ENCODE measurements at places on chromosomes 12 and 14.
A peak's percentile ranks its signal among the peaks of the same experiment; 100 is the strongest.

DNA sequence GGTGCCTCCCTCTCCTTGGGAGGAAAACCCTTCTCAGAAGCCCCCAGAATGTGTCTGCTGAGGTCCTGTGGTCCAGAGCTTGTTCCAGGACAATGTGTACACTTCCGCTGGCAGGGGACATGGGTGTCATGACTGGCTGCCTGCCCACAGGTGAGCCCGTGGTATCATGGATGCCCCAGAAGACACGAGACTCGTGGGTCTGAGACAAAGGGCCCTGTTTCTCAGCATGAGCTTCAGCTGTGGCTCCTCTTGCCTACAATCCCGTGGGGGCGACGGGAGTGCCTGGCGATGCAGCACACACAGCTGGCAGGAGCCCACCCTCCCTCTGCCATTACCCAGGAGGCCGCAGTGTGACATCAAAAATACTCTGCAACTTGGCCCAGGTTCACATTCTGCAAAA is 7.0 kb downstream of the TMEM121 start:
- no peak for DNase-seq

- no peak for DNase-seq
Measured at GRCh38 chr12:103279444-103279843, 216.3 kb downstream of the C12orf42 start.

GRCh38 chr14:76984787-76985375 is 43.6 kb downstream of the IRF2BPL start:
- no peak for DNase-seq

GRCh38 chr12:25788707-25789442 is 169.6 kb upstream of the RASSF8 start:
- no peak for DNase-seq

DNA sequence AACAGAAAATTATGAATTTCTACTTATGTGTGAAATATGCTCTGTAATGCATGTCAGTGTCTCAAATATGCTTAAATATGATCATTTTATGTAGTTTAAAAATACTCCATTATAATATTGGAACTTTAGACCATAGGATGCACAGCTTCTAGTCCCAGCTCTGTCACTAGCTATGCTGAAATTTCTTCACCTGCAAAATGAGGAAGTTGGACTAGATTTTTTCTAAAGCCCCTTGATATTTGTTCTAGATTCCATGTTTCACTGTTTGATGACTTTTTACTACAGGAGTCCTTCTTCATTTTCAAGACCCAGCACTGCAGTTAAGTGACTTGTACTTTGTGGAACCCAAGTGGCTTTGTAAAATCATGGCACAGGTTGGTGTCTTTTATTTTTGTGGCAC is 90.1 kb downstream of the LRRK2 start:
- DNase-seq: no peak

GRCh38 chr12:46647034-46647433 is 178.8 kb downstream of the SLC38A4 start:
- no peak for DNase-seq

GRCh38 chr14:68671909-68672308 is 121.0 kb downstream of the ZFP36L1 start:
- DNase-seq: no peak

GRCh38 chr14:80426683-80427082 is 215.4 kb upstream of the DIO2 start:
- no peak for DNase-seq

GRCh38 chr12:119378903-119379302 is 44.4 kb downstream of the CCDC60 start:
- DNase-seq: no peak

DNA sequence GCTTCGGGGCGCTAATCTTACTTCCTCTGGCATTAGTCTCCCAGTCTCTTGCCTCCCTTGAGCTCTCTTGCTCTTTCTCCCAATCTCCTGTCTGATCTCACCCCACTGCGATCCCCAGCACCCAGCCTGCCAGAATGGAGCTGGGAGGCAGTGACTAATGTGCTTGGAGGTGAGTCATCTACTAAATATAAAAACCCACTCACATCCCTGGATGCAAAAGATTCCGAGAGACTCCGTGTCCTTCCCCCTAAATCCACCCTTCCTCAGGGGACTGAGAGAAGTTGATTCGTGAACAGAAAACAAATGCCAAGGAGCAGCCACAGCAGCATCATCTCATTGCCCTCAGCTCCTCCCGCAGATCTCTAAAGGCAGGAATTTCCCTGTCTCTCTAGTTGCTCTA is 45.7 kb upstream of the KCNA5 start:
- peak; percentile 44 for DNase-seq

- no peak for DNase-seq
Measured at GRCh38 chr12:40336573-40337199, 111.9 kb downstream of the LRRK2 start.

GRCh38 chr14:54325766-54326165 is 71.0 kb upstream of the CDKN3 start:
- no peak for DNase-seq

GRCh38 chr12:100273782-100274181 is 6.8 kb downstream of the SCYL2 start:
- no peak for DNase-seq

GRCh38 chr14:96363751-96364336 is 518 bp downstream of the GSKIP start:
- peak; percentile 33 for DNase-seq

GRCh38 chr12:81295251-81295650 is 217.4 kb downstream of the ACSS3 start:
- no peak for DNase-seq

DNA sequence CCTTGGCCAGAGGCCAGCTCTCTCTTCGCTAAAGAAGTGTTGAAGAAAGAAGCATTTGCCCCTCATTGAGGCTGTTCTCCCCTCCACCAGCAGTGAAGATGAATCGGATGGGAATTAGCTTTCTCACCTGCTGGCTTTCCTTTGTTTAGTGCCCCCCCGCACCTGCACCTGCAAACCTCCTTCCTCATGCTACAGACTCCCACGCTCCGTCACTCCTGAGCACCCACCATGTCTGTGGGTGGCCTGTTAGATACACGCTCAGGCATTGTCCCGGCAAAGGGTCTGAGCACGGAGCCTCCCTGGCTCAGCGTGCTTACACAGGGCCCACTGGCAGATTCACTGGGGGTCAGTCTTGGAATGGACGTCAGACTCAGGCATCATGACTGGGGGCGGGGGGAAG is 121.6 kb downstream of the GLT1D1 start:
- no peak for DNase-seq

- no peak for DNase-seq
Measured at GRCh38 chr12:10554756-10555481, 49.2 kb downstream of the EIF2S3B start.

- no peak for DNase-seq
Measured at GRCh38 chr12:24695657-24696329, 253.1 kb downstream of the BCAT1 start.

DNA sequence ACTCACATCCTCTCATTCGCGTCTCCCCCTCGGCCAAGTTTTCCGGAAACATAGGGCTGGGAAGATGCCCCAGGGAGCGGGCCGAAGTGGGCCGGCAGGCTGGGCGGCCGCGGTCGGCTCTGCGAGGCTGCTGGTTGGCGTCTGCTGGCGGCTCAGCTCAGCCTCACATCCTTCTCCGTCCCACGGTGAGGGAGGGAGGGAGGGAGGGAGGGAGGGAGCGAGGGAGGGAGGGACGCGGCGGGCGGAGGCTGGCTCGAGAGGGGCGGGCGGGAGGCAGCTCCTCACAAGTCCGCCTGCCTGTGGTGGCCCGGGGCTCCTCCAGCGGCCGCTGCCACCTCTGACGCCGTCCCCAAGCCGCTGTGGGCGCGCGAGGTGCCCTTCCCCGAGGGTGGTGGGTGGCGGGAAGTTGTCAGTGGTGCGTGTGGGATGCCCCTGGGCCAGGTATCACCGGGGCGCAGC is 93.8 kb downstream of the RFLNA start:
- peak; percentile 68 for DNase-seq

- DNase-seq: no peak
Measured at GRCh38 chr14:85475113-85475512, 54.8 kb upstream of the FLRT2 start.

GRCh38 chr14:65432361-65432948 is 19.9 kb downstream of the FUT8 start:
- DNase-seq: peak; percentile 4

- DNase-seq: no peak
Measured at GRCh38 chr14:96079066-96079465, 39.9 kb downstream of the C14orf132 start.

GRCh38 chr14:51776102-51776894 is 84.1 kb upstream of the GNG2 start:
- DNase-seq: peak; percentile 67

DNA sequence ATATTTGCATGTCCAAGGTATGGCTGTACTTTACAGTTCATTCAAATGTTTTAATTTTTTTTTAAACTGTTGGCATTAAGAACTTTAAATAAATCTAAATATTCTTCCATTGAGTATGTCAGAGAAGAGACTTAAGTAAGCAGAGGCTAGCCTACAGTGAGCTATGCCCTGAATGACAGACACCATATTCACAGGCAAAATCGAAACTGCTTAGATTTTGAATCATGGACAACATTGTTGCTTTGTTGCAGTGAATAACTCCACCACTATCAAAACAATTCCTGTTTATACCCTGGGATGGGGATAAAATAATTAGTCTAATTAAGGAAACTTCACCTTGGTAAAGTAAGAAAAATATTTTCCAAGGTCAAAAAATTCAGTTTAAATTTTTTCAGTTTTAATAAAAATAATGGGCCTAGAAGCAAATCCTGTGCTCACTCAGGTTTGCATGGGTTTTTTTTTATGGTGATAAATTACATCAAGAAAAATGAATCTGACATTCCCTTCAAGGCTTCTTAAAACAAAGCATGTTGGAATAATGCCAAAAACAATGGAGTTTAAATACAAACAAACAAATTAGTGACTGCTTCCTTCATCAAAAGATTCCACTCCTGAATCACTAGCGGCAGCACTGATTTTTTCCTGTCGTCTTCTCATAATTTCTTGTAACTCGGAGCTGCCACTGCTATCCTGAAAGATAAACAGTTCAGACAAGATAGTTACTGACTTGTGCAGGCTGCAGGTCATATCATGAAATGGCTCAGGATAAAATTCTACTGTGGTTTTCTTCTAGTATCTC is 168.2 kb downstream of the EPS8 start:
- no peak for DNase-seq

- DNase-seq: no peak
Measured at GRCh38 chr14:53380052-53380866, 227.1 kb upstream of the DDHD1 start.

DNA sequence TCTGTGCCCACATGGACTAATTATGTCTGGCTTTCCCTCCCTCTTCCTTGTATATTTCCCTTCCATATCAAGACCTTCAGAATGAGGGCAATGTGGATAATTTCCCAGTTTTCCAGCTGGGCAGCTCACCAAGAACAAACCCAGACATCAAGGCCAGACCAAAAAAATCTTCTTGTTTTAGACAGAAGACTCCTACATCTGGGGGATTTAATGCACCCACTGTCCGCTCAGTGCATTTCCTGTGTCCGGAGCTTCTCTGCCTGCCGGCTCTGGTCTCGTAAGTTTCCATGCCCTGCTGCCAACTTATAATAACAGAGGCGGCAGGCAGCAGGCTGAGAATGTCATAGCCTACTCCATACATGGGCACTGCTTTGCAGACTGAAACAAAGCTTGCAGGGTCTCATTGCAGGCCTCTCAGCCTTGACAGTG is 207.2 kb upstream of the BCL2L14 start:
- no peak for DNase-seq

DNA sequence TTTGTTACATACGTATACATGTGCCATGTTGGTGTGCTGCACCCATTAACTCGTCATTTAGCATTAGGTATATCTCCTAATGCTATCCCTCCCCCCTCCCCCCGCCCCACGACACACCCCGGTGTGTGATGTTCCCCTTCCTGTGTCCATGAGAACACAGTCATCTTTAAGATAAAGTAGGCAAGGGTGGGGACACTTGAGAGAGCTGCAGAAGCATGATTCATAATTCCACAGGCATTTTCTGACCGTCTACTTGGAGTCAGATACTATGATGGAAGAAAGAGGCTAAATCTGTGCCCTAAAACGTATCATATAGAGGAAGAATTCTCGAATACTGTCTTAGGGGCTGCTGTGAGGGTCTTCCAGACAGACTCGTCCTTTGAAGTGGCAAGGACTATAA is 145.9 kb upstream of the VASH1 start:
- DNase-seq: no peak

DNA sequence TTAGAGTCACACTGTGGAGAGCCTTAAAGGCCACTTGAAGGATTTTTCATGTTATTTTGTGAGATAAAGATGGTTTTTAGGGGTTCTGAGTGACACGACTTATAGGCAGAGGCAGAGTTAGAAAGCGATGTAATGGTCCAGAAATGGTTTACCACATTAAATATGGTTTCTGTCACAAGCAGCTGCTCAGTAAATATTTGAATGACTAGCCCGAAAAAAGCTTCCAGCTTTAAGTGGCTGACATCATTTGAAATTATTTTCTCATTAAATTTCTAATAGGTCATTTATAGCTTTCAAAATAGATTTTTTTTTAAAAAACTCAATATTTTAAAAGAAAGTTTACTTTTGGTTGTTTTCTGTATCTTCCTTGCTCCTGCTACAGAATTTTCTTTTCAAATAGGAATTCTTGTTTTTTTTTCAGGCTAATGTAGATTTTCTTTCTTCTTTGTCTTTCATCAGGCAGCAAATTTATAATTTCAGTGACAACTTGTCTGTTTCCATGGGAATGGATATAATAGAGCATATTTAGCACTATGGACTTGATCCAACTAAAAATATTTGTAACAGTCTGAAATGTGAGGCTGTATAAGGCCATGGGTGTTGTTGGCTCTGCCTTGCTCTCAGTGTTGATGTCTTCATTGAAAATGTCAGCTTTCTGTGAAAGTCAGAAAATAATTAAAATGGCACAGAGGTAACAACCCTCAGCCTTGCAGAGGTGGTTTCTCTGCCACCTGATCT is 700.0 kb downstream of the TMTC2 start:
- DNase-seq: no peak

DNA sequence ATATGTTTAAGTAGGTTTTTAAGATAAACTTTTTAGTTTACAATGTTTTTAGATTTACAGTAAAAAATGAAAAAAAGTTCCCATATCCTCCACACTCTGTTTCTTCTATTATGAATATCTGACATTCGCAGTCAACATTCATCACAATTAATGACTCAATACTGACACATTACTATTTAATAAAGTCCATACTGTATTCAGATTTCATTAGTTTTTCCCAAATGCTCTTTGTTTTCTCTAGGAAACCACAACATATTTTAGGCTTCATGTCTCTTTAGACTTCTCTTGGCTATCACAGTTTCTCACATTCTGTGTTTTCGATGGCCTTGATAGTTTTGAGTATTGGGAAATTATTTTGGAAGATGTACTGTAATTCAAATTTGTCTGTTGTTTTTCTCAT is 399.8 kb downstream of the SLC6A15 start:
- no peak for DNase-seq

DNA sequence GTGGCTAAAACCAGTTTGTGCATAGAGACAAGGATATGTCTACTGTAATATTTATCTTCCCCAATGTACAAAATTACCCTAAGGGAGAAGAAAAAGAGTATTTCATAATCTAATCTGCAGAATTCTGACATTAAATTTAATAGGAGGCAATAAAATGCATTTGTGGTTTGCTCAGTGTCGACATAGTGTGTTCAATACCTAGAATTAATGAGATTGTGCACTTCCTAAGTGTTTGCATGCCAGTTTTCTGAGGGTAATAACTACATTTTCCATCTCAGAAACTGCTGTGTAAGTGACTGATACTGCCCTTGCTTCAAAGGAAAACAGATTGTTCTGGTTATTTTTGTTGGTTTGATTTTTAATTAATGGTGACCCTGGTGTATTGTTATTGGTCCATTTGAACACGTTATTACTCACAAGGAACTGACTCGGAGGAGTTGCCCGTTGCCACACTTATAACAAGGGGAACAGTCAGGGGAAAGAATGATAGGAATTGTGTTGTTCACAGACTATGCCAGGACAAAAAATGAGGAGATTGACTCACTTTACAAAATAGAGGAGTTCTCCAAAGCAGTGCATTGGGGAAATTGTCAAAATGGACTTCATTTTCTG is 960.3 kb upstream of the TMEM132C start:
- DNase-seq: no peak

Data from suppressor macrophage treated with lipopolysaccharide for 1 hour (primary cell).